ENCODE measurements at places on chromosomes 16 and 17.

DNA sequence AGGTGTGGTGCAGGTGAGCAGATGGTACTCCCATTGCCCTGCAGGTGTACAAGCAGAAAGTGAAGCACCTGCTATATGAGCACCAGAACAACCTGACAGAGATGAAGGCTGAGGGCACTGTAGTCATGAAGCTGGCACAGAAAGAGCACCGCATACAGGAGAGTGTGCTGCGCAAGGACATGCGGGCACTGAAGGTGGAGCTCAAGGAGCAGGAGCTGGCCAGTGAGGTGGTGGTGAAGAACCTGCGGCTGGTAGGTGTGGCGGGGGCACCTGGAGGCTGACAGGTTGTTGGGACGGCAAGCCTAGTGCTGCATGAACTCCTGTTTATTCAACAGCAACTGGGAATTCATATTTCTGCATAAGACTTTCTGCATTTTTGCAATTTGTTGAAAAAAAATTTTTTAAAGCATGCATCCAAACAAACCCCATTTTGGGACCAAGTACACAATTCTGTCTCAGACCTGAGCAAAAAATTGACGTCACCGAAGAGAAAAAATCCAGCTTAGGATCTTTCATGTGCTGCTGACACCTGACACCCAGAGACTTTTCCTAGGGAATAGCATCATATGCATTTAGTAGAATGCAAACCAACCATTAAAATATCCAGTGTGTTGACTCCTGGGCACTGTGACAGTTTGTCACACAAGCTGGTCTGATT is 13.5 kb upstream of the DBNDD1 start:
- DNase-seq: no peak

DNA sequence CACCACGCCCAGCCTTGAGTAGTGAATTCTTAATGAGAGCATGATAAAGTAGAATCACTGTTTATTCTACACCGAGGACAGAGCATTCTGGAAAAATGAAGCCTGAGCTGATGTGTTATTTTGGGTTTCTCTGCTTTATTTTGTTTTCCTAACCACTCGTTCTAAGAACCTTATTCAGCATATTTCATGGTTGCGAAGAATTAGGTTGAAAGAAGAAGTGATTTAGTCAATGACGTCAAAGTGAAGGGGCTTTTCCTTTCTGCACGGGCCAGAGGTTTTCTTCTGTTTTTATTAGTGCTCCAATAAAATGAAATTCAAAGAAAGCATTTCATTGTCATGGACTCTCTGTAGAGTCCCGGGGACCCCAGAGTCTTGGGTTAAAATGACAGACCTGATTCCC is 178.5 kb downstream of the MAF start:
- DNase-seq: no peak

DNA sequence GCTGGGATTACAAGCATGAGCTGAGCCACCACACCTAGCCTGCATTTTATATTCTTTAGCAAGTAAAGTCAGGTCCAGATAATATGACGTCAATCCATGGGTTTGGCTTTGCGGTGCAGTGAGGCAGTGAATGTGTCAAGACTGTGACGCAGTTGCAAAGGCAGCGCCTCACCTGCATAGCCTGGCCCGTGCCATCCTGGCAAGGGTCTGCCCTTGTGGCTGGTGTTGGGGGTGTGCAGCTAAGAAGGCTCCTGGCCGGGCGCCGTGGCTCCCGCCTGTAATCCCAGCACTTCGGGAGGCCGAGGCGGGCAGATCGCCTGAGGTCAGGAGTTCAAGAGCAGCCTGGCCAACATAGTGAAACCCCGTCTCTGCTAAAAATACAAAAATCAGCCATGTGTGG is 7.0 kb downstream of the PDF start:
- no peak for DNase-seq

- no peak for DNase-seq
These were observed 49.2 kb downstream of the SDK2 start for GRCh38 chr17:73595068-73595467.

DNA sequence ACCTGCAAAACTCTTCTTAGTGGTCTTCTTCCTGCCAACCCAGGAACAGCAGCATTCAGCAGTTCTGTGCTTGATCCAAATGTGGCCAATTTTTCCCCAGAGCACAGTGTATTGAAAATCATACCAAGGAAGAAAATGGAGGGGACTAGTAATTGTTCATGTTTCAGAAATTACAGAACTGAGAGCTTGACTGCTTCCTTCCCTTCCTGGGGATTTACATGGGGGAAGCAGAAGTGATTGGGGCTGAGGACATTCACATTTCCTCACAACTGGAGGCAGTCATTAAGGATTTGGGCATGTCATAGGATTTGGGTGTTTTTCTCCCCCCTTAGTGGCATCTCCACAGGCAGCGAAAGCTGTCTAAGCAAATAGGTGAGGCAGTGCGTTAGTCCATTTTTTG is 19.7 kb downstream of the CIITA start:
- no peak for DNase-seq

GRCh38 chr17:73546114-73546513 is 98.1 kb downstream of the SDK2 start:
- DNase-seq: no peak

GRCh38 chr16:67734731-67735201 is 15.7 kb upstream of the GFOD2 start:
- DNase-seq: no peak

- peak; percentile 85 for DNase-seq
These were observed at the start of gene SUPT4H1 for GRCh38 chr17:58351831-58352595. SUPT4H1 (minus strand) TSS chr17:58352201; CDS start chr17:58352135, 66 bp downstream.

- DNase-seq: no peak
These were observed 27.9 kb downstream of the SLFN11 start for GRCh38 chr17:35345445-35345925.

- DNase-seq: no peak
These were observed 90.3 kb downstream of the KATNIP start for GRCh38 chr16:27640277-27640600.

GRCh38 chr17:60060474-60060873 is 18.2 kb downstream of the HEATR6 start:
- no peak for DNase-seq

GRCh38 chr16:9092282-9092977 is 986 bp downstream of the HAPSTR1 start:
- no peak for DNase-seq
